Heart left ventricle (tissue), 16 donors: ENCODE measurements at places on chromosomes 4 and X. TPM values are rescaled to one million over a fixed set of nuclear protein-coding genes. Genes with fewer than 3 reads are reported as not detected.

The PRSS12 gene
- total RNA-seq, result not detected

The GRIA3 gene
- total RNA-seq, result 4.7 TPM

The RRH gene
- total RNA-seq, result not detected

The TLL1 gene
- 1.2 TPM for total RNA-seq

The PDGFC gene
- total RNA-seq, result 12.2 TPM

The EDA2R gene
- 0.81 TPM for total RNA-seq

DNA sequence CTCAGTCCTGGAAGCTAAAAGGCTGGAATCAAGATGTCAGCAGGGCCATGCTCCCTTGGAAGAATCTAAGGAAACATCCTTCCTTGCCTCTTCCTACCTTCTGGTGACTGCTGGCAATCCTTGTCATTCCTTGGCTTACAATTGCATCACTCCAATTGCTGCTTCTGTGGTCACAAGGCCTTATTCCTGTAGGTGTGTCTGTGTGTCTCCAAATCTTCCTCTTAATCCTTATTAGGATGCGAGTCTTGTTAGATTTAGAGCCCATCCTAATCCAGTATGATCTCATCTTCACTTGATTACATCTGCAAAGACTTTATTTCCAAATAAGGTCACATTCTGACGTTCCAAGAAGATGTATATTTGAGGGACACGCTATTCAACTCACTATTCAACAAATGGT is 52.2 kb downstream of the SMIM20 start:
- no peak for DNase-seq

GRCh38 chrX:131778269-131779218 is 234.7 kb downstream of the OR13H1 start:
- DNase-seq, result no peak

DNA sequence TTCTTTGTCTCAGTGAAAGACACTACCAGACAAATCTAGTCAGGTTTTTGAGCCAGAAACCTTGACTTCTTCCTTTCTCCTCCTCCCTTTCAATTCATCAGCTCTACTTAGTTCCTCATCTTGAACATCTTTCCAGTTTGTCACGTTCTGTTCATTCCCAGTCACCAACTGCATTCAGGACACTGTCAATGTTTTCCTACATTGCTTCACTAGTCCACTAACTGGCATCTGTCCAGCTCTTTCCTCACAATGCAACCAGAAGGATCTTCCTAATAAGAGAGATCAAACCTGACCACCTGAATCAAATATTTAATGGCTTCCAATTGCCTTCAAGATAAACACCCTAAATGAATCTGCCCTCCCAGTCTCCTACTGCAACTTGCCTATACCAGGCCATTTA is 52.5 kb downstream of the SYNPO2 start:
- DNase-seq, result no peak

- DNase-seq, result peak; percentile 92
These were observed 288.3 kb downstream of the CHIC1 start for GRCh38 chrX:73851014-73852009.

- no peak for DNase-seq
These were observed 109.9 kb upstream of the NAP1L5 start for GRCh38 chr4:88807499-88807898.

DNA sequence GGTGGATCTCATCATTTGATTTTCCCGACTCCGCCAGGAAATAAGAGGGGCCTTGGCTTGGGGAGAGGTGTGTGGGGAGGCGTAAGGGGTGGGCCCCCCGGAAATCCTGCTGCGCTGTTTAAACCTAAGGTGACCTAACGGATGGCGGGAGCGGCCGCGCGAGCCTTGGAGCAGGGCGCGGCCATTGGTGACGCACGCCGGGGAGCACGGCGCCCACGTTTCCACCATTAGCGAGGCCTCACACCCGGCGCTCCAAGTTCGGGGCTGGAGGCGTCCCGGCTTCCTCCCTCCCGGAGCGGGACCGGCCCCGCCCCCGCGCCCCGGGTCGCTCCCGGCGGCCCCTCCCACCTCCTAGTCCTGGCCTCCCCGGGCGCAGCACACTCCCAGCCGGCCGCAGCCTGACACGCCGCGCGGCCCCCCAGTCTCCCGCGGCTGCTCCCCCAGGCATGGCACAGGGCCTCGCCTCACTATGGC is at the start of gene SMS:
TSS of gene SMS (plus strand) at position 354 of the 474 bp plus-strand sequence. CDS start at position 470, 116 bp downstream.
- peak; percentile 86 for DNase-seq

DNA sequence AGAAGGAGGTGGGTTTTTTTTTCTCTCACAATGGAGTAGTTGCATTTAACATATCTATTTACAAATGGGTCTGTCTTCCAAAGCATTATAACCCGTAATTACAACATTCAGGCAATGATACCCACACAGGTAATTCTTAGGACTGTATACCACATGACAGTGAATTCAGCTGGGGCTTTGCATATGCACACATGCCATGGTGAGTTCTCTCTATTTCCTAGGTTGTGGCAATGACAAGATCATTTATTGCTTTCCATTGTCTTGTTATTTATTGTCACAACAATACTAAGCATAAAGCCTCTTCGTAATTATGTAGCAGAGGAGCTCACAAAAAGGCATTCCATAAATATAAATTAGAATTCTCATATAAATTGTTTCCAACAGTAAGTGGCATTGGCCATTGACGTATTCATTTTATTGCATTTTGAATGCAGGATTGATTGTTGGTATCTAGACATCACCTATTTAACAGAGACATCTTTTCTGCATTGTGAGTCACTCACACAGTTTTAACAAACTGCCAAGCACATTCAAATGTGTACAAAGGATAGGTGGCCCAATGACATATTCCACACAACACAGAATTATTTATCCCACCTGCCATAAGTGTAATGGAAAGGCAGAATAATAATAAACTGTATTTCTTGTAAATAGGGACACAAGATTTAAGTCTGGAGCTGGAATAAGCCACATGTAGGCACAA is 390.7 kb upstream of the GALNT7 start:
- DNase-seq, result no peak

- DNase-seq, result no peak
These were observed 72.4 kb downstream of the COQ2 start for GRCh38 chr4:83212041-83212851.

- no peak for DNase-seq
These were observed 125.3 kb downstream of the UBE2K start for GRCh38 chr4:39823191-39823590.

GRCh38 chr4:44256414-44256813 is 192.2 kb downstream of the KCTD8 start:
- DNase-seq, result no peak

DNA sequence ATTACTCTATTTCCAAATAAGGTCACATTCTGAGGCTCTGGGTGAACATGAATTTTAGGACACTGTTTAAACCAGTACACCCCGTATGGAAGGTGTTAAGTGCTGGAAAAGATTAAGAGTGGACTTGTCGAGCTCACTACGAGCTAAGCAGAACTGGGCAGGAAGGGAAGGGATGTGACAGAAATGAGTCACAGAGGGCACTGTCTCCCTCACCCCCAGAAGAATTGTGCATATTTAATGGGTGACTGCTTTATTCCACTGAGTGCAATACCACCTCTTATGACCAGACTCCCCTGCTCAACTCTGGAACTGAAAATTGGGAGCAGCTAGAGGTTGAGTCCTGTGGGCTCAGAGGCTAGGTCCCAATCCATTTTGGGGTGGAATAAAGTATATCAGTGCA is 187.4 kb upstream of the RPS6KA3 start:
- DNase-seq, result no peak

DNA sequence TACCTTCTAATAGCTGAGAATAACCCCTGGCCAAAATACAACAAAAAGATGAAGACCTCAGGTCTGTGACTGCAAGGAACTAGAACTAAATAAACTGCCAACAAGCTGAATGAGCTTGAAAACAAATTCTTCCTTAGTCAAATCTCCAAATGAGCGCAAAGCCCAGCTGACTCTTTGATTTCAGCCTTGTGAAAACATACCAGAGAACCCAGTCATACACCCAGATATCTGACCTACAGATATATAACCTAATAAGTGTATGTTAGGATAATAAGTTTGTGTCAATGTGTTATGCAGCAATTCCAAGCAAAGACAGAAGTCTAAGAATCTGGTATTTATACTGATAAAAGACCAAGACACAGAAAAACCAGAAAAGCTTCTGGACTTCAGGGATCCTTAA is 38.0 kb upstream of the ADGRL3 start:
- no peak for DNase-seq

DNA sequence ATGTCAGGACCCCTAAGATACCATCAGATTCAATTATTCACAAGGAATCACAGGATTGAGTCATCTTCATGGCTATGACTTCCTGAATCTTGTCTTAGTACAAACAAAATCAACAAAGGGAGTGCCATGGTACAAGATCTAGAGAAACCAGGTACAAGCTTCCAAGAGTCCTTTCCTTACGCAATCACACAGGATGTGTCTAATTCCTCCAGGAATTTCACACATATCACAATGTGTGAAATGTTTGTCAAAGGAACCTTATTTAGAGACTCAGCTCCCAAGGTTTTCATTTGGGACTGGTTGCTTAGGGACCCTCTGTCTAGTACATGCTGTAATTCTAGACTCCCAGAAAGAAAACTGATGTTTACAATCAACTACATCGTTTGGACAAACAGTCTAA is 83.0 kb downstream of the MAB21L2 start:
- DNase-seq, result no peak
